Stimulated activated CD8-positive, alpha-beta memory T cell treated with anti-CD3 and anti-CD28 coated beads, Interleukin-15, amount 100 ng/mL, for 24 hours (primary cell): ENCODE measurements at places on chromosomes 3 and 15.

DNA sequence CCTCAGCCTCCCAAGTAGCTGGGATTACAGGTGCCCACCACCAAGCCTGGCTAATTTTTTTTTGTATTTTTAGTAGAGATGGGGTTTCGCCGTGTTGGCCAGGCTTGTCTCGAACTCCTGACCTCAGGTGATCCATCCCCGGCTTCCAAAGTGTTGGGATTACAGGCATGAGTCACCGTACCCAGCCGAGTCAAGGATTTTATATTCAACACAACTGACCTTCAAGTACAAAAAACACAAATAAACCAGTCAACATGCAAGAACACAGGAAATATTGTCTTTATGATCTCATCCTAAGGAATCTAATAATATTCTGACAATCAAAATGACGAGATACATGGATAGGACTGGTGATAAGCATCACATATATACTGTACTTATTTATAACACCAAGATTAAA, 37.9 kb downstream of the TJP1 start:
- DNase-seq = no peak

DNA sequence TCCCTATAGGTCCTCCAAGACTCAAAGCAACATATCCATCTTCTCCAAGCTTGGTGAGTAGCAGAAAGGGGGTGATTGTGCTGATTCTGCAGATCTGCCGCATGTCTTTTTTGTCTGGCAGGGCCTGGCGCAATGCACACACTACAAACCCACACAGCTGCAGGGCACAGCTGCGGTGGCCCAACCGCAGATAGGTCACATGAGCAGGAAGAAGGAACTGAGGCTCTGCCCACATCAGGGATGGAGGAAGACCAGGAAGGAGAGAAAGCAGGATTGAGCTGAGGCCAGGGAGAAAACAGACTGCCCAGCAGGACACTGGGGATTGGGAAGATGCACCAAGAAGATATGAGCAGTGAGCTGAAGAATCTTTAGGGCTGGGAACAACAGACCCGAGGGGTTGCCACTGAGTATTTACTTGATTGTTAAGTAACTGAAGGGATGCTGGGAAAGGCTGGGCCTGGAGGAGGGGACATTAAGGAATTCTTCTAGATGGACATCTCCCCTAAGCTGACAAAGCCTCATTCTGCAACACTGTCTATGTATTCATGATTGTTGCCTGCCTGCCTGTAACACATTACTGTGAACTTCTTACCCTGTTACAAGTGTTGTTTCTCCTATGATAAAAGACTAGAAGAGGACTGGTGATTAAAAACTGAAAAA, 126.7 kb downstream of the MYLK start:
- DNase-seq = no peak

GRCh38 chr3:111774622-111775021, 84.4 kb upstream of the PHLDB2 start:
- no peak for DNase-seq

DNA sequence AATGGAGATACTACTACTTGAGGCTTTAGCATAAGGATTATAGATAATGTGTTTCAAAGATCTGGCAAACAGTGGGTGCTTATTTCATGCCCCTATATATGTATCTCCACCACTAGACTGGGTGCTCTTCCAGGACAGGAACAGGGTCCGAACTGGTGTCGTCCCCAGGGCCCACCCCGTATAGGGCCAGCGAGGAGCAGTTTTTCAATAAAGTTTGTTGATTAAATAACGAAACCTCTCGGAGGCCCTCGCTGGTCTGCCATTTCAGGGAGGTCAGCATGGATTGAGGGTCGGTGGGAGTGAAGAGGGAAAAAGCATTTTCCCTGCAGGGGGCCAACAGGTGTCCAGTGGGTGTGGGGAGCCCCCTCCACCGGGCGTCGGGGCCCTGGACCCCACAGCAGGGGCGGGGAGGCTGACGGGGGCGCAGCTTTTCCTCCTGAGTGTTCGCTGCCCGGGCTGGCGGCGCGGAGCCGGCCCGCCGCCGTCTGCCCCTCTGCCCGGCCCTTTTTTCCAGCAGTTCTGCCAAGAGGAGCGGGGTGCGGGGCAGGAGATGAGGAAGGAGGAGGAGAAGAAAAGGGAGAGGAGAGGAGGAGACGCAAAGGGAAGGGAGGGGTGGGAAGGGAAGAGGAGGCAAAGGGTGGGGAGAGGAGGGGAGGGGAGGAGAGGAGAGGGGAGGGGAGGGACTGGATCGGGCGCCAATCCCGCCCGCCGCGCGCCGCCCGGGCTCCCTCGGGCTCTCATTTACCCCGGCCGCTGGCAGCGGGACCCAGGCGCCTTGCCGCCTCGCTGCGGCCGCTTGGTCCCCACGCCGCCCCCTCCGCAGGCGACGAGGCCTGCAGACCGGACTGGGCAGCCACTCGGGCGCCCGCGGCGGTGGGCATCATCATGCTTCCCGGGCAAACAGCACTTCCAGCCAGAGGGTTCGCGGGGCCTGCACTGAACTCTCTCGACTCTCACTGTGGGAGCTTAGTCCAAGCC, 66.3 kb downstream of the ISG20 start:
- DNase-seq = no peak

GRCh38 chr15:52254391-52254790, 41.2 kb downstream of the MYO5C start:
- DNase-seq = no peak

DNA sequence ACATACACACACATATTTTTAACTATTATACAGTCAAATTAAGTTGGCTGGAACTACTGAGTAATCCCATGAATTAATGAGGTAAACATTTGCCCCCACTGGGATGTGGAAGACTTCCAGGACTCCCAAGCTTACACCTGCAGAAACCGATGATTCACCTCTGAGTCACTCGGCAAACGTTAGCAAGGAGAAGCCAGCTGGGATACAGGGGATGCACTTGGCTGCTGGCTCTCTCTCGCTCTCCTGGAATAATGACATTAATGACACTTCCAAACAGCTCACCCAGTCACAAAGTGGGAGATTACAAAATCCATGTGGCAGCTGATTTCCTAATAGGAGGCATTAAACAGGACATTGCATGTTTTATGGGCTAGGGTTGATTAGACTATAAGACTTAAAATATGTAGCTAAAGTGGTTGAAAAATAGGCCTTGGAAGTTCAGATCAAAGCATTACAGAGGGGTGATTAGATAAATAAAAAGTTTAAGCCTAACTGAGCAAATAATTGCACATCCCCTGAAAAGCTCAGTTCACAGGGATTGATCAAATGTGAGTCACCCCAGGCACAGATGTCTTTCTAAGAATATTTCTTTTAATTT, 500.9 kb downstream of the SOX2 start:
- no peak for DNase-seq

- DNase-seq = no peak
These were observed 7.5 kb downstream of the IDH3A start for GRCh38 chr15:78156653-78157052.

GRCh38 chr3:23867400-23867799, 49.4 kb downstream of the NKIRAS1 start:
- DNase-seq = no peak

DNA sequence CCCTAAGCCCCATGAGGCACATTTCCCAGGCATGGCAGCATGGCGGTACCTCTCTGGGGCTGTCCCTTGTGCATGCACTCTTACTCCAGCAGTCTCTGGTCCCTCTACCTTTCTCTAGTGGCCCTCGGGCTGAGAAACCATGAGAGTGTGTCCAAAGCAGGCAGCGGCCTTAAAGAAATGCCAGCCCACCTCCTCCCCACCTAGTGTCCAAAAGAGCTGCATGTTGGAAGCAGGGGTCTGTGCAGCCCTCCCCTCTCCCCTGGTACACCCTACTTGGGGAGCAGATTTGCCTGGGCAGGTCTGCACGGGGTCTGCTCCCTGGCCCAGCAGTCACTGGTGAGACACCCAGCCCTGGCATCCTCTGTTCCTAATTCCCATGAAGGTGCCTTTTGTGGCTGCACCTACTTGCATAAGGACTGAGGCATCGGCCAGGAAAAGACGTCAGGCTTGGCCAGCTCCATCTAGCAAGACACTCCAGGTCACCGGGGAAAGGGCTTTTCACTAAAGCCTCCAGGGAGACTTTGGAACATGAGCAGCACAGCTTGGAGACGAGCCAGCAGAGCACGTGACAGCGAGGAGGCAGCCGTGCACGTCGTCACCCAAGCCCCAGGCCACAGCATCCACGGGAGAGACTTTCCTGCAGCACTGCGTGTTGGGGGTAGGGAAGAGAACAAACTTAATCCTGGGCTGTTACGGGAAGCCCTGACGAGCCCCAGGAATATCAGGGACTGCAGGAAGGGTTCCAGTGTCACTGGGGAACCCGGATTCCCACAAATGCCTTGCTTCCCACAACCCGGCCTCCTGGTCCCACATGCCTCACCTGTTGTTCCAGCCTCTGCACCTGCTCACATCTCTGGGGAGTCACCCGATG, 38.8 kb downstream of the TM2D3 start:
- DNase-seq = no peak

GRCh38 chr3:32374788-32375595, 16.7 kb upstream of the CMTM7 start:
- no peak for DNase-seq

GRCh38 chr3:72413228-72413627, 435.0 kb downstream of the SHQ1 start:
- no peak for DNase-seq

DNA sequence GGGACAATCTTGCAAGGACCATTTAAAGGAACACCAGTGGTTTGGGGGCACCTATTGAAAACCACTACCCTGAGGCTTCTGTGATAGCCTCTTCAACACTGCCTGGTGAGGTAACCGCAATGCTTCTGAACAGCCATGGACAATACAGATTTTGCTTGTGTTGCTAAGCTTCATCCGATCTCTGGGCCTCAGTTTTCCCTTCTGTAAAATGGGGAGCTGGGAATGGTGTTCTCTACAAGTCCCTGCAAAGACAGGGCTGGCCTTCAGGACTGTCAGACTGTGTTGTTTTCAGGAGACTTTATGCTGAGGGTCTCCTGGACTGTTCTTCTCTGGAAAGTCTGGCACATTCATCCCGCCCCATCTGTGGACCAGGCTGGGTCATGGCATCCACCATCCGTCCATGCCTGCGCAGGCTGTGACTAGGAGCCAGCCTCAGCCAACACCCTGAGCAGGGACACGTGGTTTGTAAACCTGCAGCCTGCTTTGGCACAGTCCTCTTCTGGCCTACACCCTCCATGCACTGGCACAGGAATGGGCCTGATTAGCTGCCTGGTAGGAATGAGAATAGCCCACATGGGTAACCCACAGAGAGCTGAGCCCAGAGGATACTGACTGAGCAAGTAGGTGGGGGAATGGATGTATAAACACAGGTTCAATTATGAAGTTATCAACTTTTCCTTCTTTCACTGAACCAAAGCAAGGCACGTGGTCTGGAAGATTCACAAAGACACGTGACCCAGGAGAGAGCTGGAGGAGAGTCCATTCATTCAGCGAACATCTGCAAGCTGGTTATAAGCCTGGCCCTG, 55.3 kb downstream of the ROPN1B start:
- no peak for DNase-seq

GRCh38 chr3:113557374-113557773, 25.0 kb downstream of the SIDT1 start:
- DNase-seq = no peak

DNA sequence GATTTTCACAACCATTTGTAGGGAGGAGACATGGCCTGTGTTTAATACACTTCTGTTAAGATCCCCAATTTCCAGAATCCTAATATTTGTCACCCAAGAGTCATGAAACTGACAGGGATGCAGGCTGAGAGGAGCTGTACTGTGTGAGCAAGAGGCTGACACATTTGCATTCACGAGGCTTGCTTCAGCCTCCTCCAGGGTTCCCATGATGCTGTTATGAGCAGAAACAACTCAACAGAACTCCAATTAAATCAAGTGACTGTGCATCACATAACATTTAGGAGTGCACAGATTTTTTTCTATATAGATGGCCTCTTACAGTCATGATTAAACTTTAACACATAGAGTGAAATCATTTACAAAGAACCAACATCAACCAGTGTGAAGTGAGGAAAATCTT, 292.3 kb upstream of the STT3B start:
- DNase-seq = no peak
